ENCODE measurements at places on chromosomes 1 and 21.

- no peak for DNase-seq
These were observed 2.7 kb downstream of the PSMG1 start for GRCh38 chr21:39180429-39181019.

DNA sequence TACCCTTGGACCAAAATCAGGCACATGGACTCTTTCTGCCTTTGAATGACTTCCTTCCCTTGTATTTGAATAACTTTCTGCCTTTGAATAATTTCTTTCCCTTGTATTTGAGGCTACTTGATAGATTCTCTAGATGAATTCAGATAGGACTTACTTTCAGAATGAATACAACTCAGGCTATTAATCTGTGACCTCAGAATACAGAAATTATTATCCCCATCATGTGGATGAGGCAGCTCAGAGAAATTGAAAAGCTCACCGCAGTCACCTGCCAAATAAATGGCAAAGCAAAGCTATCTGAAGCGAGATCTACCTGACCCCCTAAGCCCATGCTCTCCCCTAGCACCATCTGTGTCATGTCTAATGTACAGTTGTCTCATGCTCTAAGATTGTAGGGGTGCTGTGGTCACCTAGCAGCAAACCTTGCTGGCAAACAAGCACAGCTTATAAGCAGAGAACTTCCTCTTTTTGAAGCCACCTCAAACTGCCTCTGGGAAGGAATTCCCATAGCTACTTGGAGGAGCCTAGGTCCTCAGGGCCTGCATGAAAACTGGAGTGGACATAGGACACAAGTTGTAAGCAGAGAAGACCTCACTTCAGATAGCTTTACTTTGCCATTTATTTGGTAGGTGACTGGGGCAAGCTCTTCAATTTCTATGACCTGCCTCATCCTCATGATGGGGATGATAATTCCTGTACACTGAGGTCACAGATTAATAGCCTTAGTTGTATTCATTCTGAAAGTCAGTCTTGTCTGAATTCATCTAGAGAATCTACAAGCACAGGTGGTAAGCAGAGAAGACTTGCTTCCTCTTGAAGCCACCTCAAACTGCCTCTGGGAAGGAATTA lies 66.1 kb downstream of the FASLG start:
- DNase-seq: no peak

GRCh38 chr1:154906621-154907081 lies 29.9 kb downstream of the PMVK start:
- no peak for DNase-seq

- no peak for DNase-seq
These were observed 61.5 kb downstream of the LACTBL1 start for GRCh38 chr1:22910986-22911651.

GRCh38 chr1:167798952-167799351 lies 77.2 kb downstream of the MPZL1 start:
- no peak for DNase-seq

DNA sequence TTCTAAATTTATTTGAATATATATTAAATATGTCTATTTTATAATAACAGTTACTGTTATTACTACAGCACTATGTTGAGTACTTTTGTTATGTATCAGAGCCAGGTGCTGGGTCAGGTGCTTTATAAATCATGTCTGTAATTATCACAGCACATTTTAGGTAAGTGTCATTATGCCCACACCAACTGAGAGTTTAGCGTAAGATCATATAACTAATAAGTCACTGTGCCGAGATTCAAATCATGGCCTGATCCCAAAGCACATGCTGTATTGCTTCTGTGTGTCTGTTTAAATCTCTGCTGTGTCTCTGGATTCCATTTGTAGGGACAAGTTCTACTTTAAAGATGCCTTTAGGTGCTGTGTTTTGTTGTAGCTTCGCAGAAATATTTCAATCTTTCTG lies 1.9 kb downstream of the GPSM2 start:
- no peak for DNase-seq

DNA sequence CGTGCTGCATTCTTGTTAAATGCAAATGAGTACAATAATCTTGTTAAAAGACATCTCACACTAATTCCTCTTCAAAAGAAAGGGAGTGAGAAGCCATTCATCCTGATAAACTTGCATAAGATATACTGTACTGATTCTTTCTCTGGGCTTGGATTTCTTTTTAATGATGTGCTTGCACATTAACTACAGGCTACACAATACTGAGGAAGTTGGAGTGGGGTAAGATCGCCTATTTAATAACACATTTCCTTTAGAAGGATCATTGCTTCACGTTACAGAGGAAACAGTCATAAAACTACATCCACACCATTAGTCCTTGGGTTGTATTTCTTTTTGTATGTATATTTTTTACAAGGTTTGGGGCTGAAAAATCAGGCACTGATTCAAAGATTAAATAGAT lies 36.6 kb downstream of the NRIP1 start:
- no peak for DNase-seq

GRCh38 chr1:9717193-9718005 lies 65.9 kb downstream of the PIK3CD start:
- DNase-seq: peak; percentile 82

DNA sequence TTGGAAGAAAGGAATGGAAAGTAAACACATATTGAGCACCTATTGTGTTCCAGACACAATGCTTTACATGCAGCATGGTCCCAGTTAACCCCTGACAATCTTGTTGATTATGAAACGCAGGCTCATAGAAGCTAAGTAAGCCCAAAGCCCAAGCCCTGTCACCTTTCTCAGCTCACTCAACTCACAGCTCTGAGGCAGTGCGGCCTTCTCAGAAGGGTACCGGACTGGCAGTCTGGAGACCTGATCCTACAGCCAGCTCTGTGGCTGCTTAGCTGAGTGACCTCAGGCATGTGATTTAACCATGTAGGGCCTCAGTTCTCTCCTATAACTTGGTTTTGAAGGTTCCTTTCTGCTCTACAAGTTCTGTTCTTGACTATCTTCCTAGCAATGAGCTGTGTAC lies 464 bp upstream of the RNASEL start:
- DNase-seq: no peak

DNA sequence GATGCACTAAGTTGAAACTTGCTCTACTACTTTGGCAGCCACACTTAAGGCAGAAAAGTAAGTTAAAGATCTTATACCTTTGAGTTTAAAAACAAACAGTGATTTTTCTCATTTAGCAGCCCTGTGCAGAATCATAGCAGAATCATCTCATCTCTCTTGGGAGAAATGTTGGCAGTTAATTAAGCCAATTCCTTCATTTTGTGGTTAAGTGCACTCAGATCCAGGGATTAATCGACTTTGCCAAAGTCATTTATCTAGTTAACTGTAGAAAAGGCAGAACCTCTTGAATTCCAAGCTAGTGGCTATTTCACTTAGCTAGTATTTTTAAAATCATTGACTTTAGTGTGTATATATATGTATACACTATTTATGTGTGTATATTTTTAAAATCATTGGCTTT lies 125.0 kb downstream of the GPR52 start:
- DNase-seq: no peak

GRCh38 chr1:48039088-48040054 lies 42.2 kb upstream of the TRABD2B start:
- DNase-seq: no peak

- DNase-seq: no peak
These were observed 53.0 kb downstream of the HLCS start for GRCh38 chr21:36913247-36914169.

DNA sequence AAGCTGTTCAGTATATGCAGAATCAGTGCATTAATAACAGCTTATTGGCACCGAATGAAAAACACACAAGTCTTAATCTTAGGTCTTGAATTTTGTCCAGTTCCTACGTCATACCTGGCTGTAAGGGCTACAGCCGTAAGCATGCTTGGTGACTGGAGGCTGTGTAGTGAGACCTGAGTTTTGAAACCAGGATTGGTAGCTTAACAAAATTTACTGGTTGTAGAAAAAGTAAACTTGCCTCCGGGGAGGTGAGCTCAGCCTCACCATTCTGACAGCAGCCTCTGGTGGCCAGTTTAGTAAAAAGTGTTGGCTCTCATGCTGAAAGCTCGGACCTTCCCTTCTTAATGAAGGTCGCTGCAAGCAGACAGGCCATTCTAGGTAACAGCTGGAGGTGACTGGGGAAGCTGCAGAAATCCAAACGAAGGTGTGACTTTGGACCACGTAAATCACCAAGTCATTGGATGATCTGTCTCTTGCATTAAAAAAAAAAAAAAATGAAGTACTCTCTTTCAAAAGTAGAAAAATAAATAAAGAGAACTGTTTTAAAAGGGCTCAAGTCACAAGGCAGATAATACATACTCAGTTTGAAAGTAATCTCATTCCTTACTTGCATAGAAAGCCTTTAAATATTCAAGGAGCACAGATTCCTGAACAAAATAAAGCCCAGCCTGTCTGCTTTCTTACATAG lies 48.9 kb downstream of the HLCS start:
- DNase-seq: no peak

GRCh38 chr1:210898473-210898872 lies 235.5 kb downstream of the KCNH1 start:
- DNase-seq: no peak

- peak; percentile 49 for DNase-seq
These were observed 74.6 kb downstream of the ARID4B start for GRCh38 chr1:235253219-235253962.

GRCh38 chr1:184941735-184942134 lies 32.6 kb downstream of the NIBAN1 start:
- no peak for DNase-seq

DNA sequence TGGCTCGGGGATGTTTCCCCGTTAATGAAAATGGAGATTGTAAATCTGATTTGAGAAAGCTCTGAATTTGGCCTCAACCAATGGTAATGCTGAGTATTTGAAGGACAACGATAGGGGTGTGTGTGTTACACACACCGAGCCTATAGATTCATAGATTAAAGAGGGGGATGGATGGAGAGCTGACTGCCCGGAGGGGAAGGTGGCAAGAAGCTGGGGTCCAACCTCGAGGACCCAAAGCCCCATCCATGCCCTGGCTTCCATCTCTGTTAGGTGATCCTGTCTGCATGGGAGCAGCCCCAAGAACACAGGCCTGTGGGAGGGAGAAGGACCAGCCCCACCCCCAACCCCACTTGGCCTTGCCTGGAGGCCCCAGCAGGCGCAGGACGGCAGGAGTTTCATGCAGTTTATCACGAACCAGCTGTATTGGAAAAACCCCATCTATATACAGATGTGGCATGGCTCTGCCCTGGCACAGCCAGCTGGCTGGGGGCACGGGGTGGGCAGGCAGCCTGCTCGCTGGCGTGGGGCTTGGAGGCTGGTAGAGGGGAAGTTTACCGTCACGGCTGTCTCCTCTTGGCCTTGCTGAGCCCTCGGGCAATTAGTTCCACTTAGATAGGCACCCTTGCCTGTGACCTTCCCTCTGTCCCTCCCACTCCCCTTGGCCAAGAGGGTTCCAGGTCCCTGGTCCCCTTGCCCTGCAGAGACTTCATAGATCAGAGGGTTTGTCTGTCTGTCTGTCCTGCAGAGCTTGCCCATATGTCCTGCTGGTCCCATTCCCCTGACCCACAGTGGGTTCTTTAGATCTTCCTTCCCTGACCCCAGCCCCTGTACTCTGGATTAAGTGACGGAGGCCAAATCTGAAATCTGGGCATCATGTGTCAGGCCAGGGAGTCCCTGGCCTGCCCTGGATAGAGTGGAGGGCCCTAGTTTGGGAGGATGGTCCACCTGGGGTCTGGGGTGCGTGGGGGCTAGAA lies 3.0 kb downstream of the HSPB7 start:
- no peak for DNase-seq

GRCh38 chr1:111417755-111418154 lies 9.8 kb downstream of the OVGP1 start:
- no peak for DNase-seq

GRCh38 chr1:91819038-91819788 lies 66.7 kb downstream of the TGFBR3 start:
- DNase-seq: no peak

GRCh38 chr1:214632091-214632490 lies 29.1 kb downstream of the CENPF start:
- DNase-seq: no peak

GRCh38 chr1:224724566-224724965 lies 108.4 kb downstream of the CNIH3 start:
- no peak for DNase-seq

GRCh38 chr1:35790670-35791069 lies 17.1 kb upstream of the AGO4 start:
- DNase-seq: no peak

DNA sequence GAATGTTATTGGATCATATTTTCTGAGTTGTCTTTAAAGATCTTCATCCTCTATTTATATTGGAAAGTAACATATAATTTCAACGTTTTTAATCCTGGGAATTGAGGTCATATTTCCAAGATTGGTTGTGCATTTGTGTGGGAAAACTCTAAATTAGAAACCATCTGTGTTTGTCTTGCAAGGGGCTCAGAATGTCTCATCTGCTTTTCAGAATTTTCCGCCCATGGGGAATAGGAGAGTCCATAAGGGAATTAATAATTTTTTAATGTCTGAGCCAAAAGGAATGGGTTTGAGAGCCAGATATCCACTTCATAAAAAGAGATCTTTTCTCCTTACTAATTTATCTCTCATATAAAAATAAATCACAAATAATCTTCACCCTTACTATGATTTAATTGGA lies 84.8 kb upstream of the MAP1LC3C start:
- no peak for DNase-seq

DNA sequence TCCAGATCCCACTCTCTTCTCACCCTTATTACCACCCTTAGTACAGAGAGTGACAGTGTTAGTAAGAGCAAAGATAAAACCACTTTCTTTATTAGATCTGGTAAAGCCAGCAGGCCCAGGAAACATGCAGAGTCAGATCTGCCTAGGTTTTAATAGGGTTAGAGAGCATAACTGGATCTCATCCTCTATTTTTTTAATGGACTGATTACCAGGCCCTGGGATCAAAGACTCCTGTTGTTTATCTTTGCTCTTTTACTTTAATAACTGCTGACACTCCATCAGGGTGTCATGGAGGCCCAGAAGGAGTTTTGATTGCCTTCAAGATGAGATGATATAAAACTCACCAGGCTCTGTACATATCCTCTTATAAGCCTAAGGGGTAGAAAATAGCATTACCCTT lies 45.3 kb upstream of the RGS5 start:
- no peak for DNase-seq

GRCh38 chr1:77143529-77144121 lies 75.6 kb downstream of the PIGK start:
- no peak for DNase-seq

GRCh38 chr1:236681219-236681618 lies 5.1 kb upstream of the ACTN2 start:
- DNase-seq: no peak

DNA sequence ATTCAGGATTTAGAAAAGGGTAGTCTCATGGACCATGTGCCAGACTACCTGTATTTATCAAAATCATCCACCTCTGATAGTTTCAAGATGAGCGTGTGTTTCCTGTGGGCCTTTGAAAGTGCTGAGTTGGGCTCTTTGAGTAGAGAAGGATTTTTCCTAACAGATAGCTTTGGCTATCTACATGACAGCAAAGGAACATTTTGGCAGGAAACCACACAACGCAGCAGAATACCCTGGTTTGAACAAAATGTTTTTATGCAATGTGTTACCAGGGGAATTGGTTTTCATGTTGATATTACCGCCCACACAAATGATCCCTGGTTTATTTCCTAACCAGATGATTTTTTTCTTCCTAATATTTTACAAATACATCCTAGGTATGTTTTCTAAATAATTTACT lies 431.4 kb downstream of the NEGR1 start:
- DNase-seq: no peak

GRCh38 chr21:40253112-40253511 lies 385.9 kb downstream of the PCP4 start:
- DNase-seq: no peak

Measured in stimulated activated CD4-positive, alpha-beta T cell treated with anti-CD3 and anti-CD28 coated beads, Interleukin-2, amount 100 ng/mL, for 24 hours (primary cell).